ENCODE measurements at places on chromosomes 2 and 18.

GRCh38 chr18:693466-694187 lies 18.8 kb downstream of the ENOSF1 start:
- DNase-seq: no peak

GRCh38 chr2:98975611-98976010 lies 39.6 kb upstream of the CRACDL start:
- DNase-seq: no peak

DNA sequence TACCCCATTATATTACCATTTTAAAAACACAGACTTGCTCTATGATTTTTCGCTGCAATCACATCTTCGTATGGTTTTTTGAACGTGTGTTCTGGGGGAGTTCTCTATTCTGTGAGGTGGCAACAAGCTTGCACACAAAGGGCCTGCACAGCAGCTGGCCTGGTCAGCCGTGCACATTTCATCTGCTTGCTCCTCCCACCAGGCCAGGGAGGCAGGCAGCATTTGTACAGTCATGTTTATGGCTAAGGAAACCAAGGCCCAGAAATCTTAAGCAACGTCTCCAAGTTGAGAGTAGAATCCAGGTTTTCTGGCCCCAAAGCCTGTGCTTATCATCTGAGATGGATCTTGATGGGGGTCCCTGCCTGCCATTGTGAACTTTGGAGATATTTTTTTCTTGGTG lies 106.4 kb upstream of the SMIM21 start:
- no peak for DNase-seq

DNA sequence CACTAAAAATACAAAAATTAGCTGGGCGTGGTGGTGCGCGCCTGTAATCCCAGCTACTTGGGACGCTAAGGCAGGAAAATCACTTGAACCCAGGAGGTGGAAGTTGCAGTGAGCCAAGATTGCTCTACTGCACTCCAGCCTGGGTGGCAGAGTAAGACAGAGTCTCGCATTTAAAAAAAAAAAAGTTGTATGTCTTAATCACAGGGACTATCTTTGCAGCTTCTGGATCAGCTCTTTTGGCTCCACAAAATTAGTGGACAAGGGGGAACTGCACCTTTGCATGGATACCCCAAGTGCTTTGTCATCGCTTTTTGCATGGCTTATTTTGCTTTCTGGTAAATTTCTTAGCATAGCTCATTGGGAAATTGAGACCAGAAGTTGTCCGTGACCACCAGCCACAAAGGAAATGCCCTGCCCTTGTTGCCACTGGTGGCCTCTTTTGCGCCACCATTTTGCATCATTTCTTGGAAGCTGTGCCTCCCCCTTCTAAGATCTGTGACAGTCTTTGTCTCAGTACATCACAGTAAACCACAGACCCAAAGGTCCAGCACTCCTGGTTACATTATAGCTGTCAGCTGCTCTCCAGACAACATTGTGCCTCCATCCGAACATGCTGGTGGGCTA lies 43.9 kb upstream of the PCBP1 start:
- peak; percentile 91 for DNase-seq

GRCh38 chr18:65235966-65236624 lies 514.7 kb upstream of the CDH7 start:
- DNase-seq: no peak
